ENCODE measurements at places on chromosomes 6 and 20.

DNA sequence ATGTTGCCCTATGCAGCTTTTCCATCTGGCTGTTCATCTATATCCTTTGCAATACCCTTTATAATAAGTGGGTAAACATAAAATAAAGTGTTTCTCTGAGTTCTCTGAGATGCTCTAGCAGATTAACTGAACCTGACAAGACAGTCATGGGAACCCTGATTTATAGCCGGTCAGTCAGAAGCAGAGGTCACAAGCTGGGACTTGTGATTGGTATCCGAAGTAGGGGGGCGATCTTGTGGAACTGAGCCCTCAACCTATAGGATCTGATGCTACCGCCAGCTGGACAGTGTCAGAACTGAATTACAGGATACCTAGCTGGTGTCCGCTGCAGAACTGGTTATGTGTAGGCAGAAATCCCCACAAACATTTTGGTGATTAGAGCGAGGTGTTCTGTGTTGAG is 39.0 kb downstream of the SLC17A5 start:
- DNase-seq = peak; percentile 7

- DNase-seq = no peak
These were observed 559.4 kb downstream of the COL12A1 start for GRCh38 chr6:74646461-74646860.

DNA sequence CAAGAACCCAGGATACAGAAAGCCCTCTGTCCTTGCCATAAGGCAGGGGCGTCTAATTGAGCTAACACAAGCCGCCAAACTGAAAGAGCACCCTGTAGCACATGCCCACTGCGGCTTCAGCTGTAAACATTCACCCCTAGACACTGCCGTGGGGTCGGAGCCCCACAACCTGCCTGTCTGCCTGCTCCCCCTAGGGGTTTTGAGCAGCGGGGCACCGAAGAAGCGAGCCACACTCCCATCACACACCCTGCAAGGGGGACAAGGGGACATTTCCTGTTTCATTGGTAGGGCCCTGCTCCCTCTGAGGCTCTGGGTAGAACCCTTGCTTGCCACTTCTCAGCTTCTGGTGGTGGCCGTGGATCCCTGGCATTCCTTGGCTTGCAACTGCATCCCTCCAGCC is 45.2 kb upstream of the BCLAF1 start:
- no peak for DNase-seq

- no peak for DNase-seq
These were observed 8.5 kb downstream of the QRSL1 start for GRCh38 chr6:106637717-106638341.

DNA sequence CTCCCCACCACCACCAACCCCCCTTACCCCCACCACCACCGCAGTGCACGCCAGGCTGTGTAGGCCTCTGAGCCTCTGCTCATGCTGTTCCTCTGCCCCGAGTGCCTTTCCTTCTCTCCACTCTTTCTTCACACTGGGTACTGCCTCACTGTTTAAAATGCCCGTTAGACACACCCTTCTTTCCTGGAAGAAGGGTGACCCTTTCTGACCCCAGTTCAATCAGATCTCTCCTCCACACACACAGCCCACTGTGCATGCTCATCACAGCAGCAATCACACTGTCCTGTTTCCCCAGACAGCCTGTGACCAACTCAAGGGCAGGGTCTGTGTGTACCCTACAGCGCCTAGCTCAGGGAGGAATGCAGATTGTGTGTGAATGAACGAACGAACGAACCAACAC is 10.0 kb downstream of the TMEM74B start:
- DNase-seq = no peak

DNA sequence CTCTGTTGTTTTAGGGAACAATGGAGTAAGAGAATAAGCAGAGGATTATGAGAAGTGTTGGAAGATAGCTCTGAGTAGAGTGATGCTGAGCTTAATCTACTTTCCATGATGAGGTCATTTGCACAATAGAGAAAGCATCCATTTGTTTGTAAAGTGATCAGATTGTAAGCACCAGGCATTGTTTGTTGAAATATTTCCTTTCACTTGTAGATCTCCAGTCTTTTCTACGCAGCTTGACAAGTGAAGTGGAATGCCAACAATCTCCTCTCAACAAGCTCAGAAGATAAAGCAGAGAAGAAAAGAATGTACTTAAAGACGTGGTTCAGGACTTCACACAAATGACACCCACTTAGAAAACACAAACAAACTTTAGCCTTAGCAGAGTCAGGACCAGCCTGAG is 80.1 kb upstream of the MARCKS start:
- no peak for DNase-seq

DNA sequence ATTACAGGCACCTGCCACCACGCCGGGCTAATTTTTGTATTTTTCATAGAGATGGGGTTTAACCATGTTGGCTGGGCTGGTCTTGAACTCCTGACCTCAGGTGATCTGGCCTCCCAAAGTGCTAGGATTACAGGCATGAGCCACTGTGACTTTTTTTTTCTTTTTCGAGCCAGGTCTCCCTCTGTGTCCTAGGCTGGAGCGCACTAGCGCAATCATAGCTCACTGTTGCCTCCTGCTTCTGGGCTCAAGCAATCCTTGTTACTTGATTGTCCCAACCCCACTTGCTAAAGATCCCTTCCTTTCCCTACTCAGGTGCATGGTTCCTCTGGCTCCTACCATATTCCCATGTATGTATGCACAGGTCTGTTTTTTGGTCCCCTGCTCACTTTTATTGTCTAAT is 27.4 kb upstream of the SMIM29 start:
- no peak for DNase-seq

DNA sequence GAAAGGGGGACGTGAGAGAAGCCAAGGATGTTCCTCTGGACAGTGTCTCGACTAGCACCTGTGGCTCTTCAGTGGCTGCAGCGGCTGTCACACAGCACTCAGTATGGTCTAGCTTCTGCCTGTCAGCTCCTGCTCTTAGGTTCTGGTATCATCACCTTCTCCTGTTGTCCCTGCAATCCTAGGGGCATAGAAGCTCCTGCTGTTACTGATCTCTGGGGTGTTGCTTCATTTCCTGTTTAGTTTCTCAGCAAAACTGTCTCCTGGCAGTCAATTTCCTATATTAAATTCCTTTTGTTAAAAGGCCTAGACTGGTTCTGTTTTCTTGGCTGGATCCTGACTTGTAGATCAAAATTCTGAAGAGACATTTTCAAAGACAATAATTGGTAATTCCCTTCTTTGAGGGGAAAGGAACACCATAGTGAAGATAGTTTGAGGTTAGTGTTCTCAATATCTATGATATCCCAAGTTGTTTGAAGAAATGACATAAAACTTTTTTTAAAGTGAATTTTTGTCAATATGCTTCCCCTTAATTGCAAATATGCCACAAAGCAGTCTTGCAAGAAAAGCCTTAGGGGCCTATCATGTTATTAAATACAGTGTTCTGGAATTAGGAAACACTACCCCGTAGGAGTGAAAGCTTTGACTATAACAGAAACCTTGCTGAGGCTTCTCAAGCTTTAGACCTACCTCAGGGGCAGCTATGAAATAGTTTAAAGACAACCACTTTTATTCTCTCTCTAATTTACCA is 148.5 kb downstream of the KIF6 start:
- no peak for DNase-seq

DNA sequence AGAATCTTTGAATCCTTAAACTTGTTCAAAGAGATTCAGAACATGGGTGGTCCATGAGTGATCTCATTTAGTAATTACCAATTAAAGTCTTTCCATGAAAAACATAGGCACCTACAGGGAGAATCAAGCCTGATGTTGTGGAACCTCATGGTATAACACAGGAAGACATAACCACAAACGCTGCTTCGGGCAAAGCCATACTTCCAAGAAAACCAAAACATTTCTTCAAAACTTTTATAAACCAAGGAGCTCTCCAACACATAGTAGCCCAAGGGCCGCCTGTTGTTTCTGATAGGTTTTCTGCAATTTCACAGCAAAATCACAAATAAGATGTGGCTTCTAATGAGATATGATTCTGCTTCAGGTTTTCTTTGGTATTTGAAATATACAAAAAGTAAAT is 2.5 kb downstream of the CHD6 start:
- no peak for DNase-seq

DNA sequence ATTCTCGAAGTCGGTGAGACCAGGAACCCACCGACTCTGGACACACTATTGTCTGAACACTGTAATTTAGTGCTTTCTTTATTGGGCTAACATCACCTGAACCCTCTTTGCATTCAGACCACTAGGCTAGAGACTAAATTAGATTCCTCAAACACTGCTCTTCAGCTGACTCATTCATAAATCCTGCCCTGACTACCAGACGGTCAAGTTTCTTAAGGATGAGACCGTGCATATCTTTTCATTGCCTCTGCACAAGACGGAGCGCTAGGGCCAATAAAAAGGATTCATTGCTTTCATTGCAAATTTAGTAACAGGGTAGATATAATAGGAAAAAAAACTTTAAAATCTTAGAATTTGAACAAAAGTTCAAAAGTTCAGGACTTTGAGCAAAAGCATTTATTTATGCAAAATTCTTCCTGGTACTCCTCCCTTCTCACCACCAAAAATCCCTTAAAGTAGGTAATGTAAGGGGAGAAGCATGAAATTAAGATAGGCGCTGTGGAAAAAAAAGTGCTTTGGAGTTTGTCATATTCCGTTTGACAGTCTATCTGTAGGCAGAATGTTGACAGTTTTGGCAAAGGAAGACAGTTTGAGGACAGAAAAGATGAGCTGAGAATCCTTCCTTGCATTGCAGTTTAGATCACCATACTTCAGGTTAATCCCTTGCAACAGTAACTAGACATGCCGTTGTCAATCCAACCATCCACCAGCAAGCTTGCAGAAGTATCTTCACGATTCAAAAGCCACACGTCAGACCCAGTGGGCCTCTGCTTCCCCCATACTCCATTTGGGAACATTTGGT is 328.6 kb upstream of the JARID2 start:
- DNase-seq = no peak

GRCh38 chr20:34862724-34863123 is 9.9 kb downstream of the GGT7 start:
- DNase-seq = no peak

DNA sequence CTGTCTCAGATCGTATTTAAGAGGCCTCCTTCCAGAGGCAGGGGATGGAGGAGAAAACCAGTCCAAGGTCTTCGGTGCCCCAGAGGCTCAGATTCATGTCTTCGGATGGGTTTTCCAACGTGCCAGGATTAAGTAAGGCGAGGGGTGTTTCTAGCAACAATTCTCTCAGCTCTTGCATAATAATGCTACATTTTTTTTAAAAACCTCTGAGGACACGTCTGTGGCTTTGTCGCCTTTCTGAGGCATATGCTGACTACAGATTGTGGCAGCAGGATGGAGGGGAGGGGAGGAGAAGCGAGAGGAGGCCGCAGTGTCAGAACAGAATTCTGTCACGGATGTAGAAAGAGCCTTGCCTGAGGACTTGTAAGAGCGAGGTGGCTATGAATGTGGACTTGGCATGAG is 17.7 kb upstream of the CCDC167 start:
- DNase-seq = no peak

- no peak for DNase-seq
These were observed at the start of gene ZFP57 for GRCh38 chr6:29680904-29681303. ZFP57 (minus strand) TSS chr6:29681152; CDS start chr6:29677003, 4,149 bp downstream.

DNA sequence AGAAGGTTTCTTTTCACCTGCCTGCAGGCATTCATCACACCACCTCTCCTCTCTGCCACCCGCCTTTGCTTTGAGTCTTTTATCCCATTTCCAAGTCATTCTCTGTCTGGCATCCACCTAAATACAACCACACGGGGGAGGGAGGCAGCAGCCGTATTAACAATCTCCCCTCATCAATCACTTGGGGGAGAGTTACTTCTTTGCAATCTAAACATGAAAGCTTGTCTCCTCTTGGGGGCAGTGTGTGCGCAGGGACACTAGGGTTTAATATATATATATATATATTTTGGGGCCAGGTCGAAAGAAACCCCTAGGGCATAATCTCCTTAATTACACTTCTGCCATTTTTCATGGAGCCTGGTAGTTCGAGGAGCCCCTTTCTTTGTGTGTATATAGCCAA is 214.5 kb downstream of the TSHZ2 start:
- DNase-seq = no peak

- DNase-seq = no peak
These were observed 3.8 kb upstream of the SIRPB1 start for GRCh38 chr20:1623501-1624205.

DNA sequence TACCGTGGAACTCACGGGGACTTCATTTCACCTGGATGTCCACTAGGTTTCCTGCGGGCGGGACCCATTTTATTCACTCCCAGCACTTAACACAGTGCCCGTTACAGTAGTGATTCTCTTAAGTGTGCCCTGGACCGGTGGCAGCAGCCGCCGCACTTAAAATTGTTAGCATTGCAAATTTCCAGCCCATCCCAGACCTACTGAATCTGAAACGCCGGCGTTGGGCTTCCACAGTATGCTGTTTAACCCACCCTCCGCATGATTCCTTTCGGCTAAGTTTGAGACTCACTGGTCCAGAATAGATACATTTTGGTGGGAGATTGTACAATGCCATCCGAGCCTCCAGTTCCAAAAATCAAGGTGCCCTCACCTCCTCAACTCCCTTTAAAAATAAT is 967 bp downstream of the SMPDL3A start:
- DNase-seq = no peak

GRCh38 chr6:166707045-166707444 is 80.0 kb upstream of the RPS6KA2 start:
- DNase-seq = no peak

DNA sequence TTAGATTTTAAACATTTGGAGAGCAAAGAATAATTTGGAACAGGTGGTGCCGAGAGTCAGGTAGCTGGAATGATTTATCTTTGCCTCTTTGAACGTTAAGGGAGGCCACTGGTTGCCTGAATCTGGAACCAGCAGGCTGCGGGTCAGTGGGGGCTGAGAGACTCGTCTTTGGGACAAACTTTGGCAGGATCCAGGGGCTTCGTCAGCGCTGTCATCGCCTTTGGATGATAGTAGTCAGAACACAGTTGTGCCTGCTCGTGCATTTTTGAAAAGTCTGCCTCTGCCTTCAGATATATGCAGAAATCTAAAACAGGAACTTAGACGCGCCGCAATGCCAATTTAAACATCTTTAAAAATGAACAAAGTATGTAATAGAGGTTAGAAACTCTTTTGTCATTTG is 5.0 kb downstream of the EYA2 start:
- DNase-seq = no peak

GRCh38 chr20:33744773-33745385 is 13.1 kb downstream of the ZNF341 start:
- DNase-seq = no peak

GRCh38 chr6:36150283-36150682 is 20.0 kb downstream of the MAPK13 start:
- DNase-seq = no peak

GRCh38 chr6:1024587-1024986 is 287.3 kb upstream of the FOXQ1 start:
- DNase-seq = no peak

DNA sequence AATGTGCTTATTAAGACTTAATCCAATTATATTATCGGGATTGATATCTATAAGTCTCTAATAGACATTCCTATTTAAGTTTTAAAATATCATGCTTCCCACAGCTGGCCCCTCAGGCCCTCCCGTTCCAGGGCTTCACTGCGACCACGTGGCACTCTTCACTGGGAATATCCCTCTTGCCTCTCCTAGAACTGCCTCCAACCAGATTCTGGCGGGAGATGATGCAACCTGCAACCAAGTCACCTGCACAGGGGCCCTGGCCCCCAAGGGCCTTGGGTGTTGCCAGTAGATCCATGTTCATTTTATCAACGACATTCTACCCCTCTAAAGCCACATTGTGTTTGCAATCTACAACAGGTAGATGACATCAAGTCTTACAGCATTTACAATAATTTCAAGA is 18.4 kb upstream of the RAMACL start:
- no peak for DNase-seq

- DNase-seq = no peak
These were observed at the start of gene VNN1 for GRCh38 chr6:132713352-132714134. VNN1 (minus strand) TSS chr6:132714055; CDS start chr6:132714035, 20 bp downstream.

All from right renal cortex interstitium (tissue), 3 donors.